Keratinocyte (primary cell): ENCODE measurements at places on chromosomes 3 and 15.

DNA sequence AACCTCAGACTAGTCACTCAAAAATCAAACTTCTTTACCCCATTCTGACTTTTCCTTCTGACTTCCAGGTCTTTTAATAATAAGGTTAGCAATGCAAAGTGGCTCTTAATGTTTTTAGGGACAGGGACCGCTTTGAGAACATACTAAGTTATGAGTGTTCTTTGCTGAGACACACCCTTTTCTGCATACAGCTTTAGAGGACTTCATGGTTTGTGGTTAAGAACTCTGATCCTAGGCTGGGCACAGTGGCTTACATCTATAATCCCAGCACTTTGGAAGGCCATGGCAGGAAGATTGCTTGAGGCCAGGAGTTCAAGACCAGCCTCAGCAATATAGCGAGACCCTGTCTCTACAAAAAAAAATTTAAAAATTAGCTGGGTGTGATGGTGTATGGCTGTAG is 85.8 kb upstream of the CACNA2D3 start:
- no peak for DNase-seq

DNA sequence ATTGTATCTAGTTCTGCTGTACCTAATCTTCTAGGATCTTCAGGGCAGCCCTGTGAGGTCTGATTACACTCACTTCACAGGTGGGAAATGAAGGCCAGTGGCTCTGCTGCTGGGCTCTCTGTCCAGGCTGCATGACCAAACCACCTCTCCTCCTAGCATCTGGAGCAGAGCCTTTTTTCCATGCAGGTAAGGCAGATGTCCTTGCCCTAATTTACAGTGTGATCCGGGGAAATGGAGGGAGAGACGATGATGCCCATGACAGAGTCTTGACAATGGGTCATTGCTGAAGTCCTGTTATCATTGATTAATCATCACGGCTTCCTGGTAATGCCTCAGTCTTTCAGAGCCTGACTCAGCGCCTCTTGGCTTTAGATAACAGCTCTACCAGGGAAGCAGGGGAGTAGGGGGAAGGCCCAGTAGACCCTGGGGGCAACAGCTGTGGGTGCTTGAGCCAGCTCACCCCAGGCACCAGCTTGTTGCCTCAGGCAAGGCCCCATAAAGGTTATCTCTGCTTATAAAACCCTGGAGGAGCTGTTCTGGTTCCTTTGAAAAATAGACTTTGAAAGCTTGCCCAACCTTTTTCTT is 153.4 kb downstream of the GABRG3 start:
- no peak for DNase-seq

DNA sequence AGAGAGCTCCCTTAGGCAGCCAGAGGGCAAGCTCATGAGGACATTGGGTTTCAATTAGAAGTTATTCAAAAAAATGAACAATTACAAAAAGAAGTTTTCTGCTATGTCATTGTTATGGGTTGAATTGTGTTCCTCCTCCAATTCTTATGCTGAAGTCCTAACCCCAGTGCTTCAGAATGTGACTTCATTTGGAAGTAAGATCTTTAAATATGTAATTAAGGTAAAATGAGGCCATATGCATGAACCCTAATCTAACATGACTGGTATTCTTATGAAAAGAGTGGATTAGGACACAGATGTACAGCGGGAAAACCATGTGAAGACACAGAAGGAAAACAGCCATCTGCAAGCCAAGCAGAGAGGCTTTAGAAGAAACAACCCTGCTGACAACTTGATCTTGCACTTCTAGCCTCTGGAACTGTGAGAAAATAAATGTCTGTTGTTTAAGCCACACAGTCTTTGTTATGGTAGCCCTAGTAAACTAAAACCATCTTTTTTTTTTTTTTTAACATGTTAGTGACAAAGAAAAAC is 929.6 kb downstream of the EPHA3 start:
- DNase-seq = no peak

- no peak for DNase-seq
Observed at GRCh38 chr3:122984007-122984406, 43.6 kb downstream of the SEMA5B start.
